Pericardium fibroblast (primary cell): ENCODE measurements at places on chromosomes 7 and 10. TPM values are rescaled to one million over a fixed set of nuclear protein-coding genes. Genes with fewer than 3 reads are reported as not detected.

SMO gene
- 18.9 and 19.6 TPM in 2 replicates for total RNA-seq

THNSL1 gene
- 1.9 and 2.6 TPM in 2 replicates for total RNA-seq

NDUFB8 gene
- total RNA-seq, result 118 and 214 TPM in 2 replicates

LIPJ gene
- total RNA-seq, result not detected in 2 replicates

TEX47 gene
- not detected in 2 replicates for total RNA-seq

OTUD1 gene
- 4.8 and 7.2 TPM in 2 replicates for total RNA-seq
